ENCODE measurements at places on chromosomes 7 and 10.

DNA sequence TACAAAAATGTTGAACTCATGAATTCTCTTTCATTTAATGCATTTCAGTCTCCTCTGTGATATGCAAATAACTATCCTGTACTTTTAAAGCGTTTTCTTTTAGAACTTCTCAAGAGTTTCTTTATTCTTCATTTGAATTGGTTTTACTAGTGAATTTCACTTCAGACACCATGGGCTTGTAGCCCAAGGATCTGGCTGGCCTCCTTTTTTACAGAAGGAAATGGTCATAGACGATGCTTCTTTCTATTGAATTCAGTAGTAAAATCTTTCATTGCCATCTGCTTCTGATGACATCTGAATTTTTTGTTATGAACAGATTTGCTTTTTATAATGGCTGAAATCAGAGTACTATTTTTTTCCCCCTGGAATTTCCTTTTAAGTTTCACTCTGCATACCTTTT is 135.2 kb upstream of the ETV1 start:
- no peak for DNase-seq

DNA sequence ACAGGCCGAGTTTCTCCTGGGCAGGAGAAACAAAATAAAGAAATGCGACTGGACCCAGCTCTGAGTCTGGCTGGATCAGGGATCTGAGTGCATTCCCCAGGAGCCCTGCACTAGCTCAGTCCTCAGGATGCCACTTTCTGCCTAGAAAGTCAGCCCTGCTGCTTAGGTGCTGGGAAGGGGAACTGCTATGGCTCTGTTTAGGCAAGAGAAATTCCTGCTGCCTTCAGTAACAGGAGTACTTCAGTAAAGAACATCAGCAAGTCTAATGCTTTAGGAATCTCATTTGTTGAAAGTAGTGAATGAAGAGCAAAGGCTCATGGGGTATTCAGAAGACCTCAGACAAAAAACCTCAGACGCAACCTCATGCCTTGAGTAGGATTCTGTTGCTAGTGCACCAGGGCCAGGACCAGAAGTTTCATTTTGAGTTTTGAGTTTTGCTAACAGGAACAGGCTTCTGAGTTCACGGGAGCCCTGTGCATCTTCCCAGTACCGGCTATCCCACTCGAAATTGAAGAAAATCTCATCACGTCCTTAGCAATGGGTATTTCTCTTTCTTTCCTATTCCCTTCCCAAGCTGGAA is 170.8 kb upstream of the CDCA7L start:
- DNase-seq, result no peak

DNA sequence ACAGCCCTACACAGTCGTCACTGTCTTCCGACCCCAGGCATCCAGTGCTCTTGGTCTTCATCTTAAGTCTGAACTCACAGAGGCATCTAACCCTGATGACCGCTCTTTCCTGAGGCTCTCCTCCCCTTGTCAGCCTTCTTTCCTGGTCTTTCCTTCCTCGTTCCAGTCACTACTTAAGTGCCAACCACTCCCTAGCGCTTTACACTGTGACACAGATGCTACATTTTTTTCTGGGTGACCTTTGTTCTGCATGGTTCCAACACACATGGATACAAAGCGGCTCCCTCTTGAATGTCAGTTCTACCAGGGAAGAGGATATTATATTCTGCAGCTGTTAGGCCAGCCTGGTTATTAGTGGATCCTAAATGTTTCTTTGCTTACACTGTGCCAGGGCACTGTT is 12.7 kb downstream of the YWHAG start:
- DNase-seq, result peak; percentile 67

GRCh38 chr7:1737956-1738355 is 67.9 kb downstream of the ELFN1 start:
- no peak for DNase-seq

DNA sequence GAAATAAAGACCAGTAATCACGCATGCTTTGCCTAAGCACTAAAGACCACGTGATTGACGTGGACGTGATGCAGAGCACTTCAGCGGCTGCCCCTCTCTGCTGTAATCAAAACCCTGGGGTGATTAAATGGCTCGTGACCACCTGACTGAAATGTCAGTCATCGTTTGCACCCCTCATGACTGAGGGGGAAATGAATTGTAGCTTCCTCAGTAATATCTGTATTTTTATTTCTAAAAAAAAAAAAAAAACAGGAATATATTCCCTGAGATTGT is 148.1 kb upstream of the RSU1 start:
- DNase-seq, result no peak

- DNase-seq, result no peak
Measured at GRCh38 chr10:49055221-49055849, 60.0 kb downstream of the VSTM4 start.

DNA sequence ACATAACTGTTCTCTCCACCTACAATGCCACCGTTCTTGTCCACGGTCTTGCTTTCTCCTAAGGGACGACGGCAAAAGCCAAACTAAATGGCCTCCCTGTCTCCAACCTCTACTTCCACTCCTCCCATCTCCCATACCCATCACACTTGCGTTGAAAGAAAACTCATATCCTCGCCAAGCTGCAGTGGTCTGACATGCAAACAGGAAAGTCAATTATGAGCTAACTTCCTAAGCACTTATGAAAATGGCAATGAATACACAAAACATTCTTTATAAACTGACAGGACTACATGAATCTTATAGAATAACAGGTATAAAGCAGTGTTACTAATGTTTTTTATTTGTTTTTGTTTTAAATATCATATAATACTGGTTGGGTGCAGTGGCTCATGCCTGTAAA is 46.4 kb downstream of the TYW1B start:
- no peak for DNase-seq

- no peak for DNase-seq
Measured at GRCh38 chr10:74738985-74739567, 87.3 kb upstream of the KAT6B start.

- DNase-seq, result no peak
Measured at GRCh38 chr10:60314069-60314940, 75.4 kb downstream of the ANK3 start.

GRCh38 chr10:62640411-62640810 is 164.1 kb upstream of the ADO start:
- DNase-seq, result peak; percentile 21

GRCh38 chr10:20034732-20035131 is 218.5 kb downstream of the PLXDC2 start:
- peak; percentile 75 for DNase-seq

GRCh38 chr10:127048630-127049029 is 143.4 kb downstream of the DOCK1 start:
- no peak for DNase-seq

DNA sequence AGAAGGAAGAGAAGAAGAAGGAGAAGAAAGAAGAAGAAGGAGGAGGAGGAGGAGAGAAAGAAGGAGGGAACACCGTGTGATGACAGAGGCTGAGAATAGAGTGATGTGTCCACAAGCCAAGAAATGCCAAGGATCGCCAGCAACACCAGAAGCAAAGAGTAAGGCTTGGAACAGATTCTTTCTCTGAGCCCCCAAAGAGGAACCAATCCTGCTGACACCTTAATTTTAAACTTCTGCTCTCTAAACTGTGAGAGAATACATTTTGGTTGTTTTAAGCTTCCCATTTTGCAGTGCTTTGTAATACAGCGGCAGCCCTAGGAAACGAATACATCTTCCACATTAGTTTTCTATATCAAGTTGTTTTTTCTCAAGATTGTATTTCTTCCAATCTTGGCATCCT is 13.9 kb upstream of the WNT8B start:
- no peak for DNase-seq

- DNase-seq, result no peak
Measured at GRCh38 chr10:65846541-65846940, 1079.3 kb upstream of the LRRTM3 start.

- DNase-seq, result peak; percentile 46
Measured at GRCh38 chr10:17244700-17245365, 16.8 kb downstream of the VIM start.
